Activated CD8-positive, alpha-beta memory T cell treated with anti-CD3 and anti-CD28 coated beads for 4 hours (primary cell): ENCODE measurements at places on chromosomes 5 and 9.

GRCh38 chr9:2727966-2728613, 10.8 kb downstream of the KCNV2 start:
- DNase-seq, result no peak

- no peak for DNase-seq
These were observed 68.2 kb upstream of the TBCA start for GRCh38 chr5:77844373-77844622.

DNA sequence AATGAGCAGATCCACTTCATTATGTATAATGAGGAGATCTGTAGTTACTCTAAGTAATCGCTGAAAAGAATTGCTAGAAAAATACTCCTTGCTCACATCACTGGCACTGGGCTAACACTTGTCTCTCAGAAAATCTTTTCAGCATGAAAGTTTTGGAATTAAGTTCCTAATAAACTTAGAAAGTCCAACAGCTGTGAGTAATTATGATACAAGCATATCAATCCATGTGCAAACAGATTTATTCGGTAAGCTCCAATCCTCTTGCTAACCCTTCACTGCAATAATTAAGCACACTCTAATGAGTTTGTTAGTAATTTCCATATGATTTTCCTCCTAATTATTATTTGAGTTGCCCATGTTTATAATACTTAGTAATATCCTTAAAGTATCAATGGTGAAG, 652.6 kb upstream of the WWC1 start:
- DNase-seq, result no peak

GRCh38 chr5:172792701-172793570, 21.9 kb upstream of the DUSP1 start:
- no peak for DNase-seq

GRCh38 chr9:5388026-5388819, 48.5 kb upstream of the RLN1 start:
- no peak for DNase-seq

GRCh38 chr5:124956471-124957029, 210.1 kb upstream of the ZNF608 start:
- no peak for DNase-seq

GRCh38 chr5:4017076-4017803, 421.6 kb downstream of the IRX1 start:
- DNase-seq, result no peak

- no peak for DNase-seq
These were observed 17.1 kb downstream of the APBA1 start for GRCh38 chr9:69655065-69655464.

GRCh38 chr5:116386633-116387032, 188.0 kb downstream of the SEMA6A start:
- no peak for DNase-seq

DNA sequence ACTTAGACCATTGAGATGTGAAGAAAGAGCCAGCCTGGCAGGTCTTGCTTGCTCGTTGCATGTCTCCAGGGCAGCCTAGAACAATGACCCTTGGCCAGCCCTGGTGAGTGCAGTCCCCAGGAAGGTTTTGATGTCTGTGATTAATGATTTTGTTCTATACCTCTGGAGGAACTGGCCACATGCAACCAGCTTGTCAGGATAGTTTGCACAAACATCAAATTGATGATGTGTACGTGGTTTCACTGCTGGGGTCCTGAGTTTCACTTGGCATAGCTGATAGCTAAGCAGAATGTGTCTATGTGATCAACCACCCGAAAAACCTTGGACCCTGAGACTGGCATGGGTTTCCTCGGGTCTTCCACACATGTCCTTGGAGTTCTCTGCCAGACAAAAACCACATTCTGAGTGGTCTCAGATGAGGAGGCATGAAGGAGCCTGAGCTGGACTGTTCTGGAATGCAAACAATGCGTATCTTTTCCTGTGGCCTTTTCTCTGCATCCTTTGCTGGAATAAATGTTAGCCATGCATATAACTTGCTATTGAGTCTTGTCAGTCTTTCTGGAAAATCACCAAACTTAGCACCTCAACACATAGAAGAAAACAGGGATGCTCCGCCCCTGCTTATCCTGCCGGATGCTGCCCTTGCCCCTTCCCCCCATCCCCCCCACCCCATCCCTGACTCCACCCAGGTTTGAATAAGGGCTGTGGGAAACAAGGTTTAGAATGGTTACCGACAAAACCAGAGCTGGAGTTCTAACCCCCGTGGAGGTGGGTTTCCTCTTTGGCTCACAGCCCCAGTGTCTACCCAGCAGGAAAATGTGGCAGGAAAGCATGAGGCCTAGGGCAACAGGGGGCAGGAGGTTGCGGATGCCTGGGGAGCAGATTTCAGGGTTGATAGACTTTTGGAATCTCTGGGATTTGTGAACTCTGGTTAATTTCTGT, 50.1 kb upstream of the ANKRD33B start:
- no peak for DNase-seq

DNA sequence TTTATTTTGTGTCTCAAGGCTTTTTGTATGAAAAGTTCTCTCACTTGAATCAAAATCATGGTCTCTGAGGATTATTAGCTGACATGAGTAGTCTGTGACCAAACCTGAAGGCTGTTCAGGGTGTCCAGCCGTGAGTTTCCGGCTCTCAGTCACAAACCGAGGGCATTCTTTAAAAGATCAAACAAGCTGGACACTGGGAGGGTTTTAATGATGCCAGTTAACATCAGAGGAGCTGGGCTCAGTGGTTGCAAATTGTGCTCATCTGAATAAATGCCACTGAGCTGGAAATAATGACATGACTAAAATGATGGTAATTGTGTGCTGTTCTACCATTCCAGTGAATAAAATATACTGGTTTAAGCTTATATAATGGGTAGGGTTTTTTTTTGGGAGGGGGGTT, 153.1 kb downstream of the FOCAD start:
- no peak for DNase-seq

- DNase-seq, result no peak
These were observed 14.4 kb upstream of the SLC46A2 start for GRCh38 chr9:112905084-112905483.

GRCh38 chr5:110269478-110270142, 456.9 kb downstream of the TMEM232 start:
- no peak for DNase-seq

DNA sequence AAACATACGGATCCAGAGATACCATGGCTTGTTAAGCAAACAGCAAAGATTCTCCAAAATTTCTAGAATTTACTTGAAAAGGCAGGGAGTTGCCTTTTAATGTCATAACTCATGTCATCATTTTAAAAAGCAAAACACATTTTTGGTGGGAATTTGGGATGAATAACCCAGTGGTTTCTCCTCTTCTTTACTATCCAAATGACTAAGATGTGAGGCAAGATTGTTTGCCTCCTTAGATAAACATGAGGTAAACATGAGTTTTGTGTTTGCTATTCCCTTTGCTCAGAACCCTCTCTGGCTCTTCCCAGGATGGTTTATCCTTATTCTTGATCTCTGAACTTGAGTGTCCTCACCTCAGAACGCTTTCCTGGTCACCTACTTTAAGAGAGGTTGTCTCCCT, 267.0 kb downstream of the EBF1 start:
- DNase-seq, result no peak

DNA sequence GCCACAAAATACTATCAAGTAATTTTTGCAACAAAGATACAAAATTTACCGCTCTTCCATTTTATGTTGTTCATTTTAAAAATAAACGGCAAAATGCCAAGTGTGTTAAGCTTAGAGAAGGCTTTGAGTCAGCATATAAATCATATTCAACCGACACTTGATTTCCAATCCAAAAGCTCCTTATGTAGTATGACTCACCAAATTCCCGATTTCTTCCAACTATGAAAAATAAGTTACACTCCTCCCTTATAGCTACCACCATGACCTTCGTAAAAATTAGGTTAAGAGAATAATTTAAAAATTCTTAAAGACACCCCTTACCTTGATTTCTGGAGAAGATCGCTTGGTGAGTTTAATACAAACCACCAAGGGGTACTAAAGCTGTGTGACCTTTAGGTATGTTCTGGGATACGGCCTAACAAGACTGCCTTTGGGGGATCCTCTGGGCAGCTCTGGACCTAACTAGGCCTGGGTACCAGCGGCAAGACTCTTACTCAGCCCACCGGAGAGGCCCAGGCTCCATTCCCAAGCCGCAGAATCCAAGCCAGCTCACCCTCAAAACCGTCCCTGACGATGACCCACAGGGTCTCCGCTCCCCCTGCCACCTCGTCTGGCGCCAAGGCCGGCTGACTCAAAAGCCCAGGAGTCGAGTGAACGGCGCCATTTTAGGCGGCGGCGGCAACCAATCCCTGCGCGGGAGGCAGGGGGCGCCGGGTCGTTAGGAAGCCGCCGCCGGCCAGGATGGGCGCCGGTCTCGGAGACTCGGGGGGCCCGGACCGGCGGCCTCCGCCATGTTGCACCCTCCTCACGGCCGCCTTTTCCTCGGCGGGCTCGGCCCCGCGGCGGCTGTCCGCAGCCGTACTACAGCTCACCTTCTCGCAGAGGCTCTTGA, 739 bp downstream of the PPP2CA start:
- DNase-seq, result peak; percentile 20

GRCh38 chr5:116415989-116416388, 158.6 kb downstream of the SEMA6A start:
- no peak for DNase-seq

DNA sequence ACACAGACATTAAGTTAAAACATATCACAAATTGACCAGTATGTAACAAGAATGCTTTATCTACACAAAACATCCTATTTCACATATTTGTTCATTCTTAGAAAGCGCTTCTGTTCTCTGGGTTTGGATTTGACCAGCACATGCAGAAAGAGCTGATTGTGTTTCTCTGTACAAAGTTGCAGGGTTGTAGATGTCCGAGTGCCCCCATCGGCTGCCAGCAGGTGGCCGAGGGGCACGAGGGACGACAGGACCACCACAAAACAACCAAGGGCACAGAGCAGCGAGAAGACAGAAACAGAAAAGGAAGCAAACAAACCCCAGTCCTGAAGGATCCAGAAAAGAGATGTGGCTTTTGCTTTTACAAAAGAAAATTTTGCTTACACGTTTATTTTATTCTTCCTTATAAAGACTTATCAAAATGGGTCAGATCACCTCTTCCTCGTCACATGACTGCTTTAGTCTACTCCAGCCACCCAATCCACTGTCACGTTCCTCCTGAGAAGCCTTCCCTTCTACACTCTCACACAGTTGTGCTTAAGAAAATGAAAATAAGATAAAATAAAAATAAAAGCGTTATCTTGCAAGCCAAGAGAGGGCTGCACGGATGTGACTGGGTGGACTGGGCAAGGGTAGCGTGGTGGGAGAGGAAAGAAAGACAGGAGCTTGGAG, 9.5 kb downstream of the OTP start:
- no peak for DNase-seq

DNA sequence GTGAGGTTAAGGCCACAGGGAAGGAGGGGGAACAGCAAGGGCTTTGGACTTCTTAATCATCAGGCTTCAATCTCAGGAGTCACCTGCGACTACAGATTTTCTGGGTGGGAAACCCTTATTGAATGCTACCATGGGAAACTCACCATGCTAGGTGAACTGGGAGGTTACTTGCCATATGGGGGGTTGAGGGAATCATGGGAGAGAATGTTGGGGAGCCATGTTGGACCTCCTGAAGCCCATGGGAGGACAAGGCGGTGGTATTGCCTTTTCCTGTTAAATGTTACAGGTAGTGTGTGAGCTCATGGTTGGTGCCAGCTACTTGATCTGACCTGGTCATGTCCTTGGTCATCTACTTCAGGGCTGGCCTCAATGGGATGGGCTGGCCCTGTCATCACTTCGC, 31.4 kb downstream of the NEUROG1 start:
- DNase-seq, result no peak

DNA sequence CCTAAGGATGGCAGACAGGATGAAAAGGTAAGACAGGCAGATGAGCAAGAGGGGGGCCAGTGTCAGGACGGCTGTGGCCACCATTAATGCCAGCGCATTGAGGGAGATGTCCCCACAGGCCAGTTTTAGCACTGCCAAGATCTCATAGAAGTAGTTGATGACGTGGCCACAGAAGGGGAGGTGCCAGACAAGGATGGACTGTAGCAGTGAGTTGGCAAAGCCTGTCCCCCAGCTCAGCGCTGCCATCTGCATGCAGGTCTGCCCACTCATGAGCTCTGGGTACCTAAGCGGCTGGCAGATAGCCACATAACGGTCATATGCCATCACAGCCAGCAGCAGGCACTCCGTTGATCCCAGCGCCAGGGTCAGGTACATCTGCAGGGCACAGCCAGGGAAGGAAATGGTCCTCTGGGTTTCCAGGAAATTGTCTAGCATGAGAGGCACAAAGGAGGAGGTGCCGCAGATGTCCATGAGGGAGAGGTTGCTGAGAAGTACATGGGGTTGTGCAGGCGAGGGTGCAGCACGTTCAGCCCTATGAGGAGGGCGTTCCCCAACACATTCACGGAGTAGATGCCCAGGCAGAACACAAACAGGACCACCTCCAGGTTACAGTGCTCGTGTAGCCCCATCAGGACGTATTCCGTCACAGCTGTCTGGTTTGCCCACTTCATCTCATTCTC, 10.8 kb downstream of the OR13J1 start:
- DNase-seq, result no peak
